ENCODE measurements at places on chromosomes 12 and 14.

DNA sequence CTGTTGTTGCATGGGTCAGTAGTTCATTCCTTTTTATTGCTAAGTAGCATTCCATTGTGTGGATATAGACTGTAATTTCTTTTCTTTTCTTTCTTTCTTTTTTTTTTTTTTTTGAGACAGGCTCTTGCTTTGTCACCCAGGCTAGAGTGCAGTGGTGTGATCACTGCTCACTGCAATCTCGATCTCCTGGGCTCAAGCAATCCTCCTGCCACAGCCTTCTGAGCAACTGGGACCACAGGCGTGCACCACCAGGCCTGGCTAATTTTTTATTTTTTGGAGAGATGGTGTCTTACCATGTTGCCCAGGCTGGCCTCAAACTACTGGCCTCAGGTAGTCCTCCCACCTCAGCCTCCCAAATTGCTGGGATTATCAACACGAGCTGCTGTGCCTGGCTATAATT is 5.2 kb downstream of the ATP6V0A2 start:
- DNase-seq, result no peak

DNA sequence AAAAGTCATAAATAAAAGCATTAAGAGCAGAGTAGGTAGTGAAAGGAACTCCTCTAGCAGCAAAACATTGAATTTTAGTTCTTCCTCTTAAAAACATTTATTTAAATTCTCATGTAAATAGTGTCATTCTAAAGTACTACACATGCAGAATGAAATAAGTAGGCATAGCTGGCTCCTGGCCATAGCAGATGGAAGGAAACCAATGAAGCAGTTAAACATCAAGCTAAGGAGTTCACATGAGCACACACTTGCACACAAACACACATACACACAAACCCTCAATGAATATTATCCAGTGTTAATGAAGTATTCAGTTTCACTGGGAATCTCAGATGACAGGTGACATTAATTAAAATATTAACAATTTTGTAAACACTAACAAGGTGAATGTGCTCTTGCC is 69.3 kb downstream of the SLC35F4 start:
- DNase-seq, result no peak

- DNase-seq, result no peak
Measured at GRCh38 chr14:31672709-31673108, 111.5 kb downstream of the NUBPL start.

- peak; percentile 78 for DNase-seq
Measured at GRCh38 chr14:68506021-68506644, 286.7 kb downstream of the ZFP36L1 start.

DNA sequence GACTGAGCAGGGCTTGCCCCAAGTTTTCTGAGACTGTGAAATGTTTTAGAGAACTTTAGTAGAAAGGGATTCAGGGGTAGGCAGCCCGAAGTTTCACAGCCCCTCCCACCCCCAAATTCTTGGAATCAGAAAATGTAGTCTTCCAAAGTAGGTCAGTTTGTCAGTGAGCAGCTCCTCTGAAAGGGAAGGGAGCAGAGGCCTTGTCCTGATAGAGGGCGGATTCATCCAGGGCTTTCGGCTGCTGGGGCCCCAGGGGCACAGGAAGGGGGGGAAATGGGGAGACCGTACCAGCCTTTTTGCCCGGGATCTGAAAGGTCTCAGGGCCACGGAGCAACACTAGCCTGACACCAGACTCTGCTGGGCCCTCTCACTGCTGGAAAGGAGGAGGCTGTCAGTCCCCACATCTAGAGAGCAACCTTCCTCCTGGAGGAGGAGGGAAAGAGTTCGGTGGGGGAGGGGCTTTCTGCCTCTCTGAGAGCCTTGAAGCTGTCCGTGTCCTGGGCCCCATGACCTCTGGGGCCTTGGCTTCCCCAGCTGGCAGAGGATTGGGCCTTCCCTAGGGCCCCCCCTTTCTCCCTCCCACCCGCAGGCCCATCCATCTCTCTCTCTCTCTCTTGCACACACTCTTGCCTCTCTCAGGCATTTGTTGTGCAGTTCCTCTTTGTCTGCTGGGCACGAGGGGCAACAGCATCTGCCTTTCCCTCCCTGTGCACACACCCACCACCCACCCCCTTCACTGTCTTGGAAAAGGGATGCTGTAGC is at the start of gene IKZF4:
Gene IKZF4 (plus strand): TSS at position 621 of the 762 bp plus-strand sequence. CDS start 451 bp downstream, outside the sequence.
- DNase-seq, result no peak

DNA sequence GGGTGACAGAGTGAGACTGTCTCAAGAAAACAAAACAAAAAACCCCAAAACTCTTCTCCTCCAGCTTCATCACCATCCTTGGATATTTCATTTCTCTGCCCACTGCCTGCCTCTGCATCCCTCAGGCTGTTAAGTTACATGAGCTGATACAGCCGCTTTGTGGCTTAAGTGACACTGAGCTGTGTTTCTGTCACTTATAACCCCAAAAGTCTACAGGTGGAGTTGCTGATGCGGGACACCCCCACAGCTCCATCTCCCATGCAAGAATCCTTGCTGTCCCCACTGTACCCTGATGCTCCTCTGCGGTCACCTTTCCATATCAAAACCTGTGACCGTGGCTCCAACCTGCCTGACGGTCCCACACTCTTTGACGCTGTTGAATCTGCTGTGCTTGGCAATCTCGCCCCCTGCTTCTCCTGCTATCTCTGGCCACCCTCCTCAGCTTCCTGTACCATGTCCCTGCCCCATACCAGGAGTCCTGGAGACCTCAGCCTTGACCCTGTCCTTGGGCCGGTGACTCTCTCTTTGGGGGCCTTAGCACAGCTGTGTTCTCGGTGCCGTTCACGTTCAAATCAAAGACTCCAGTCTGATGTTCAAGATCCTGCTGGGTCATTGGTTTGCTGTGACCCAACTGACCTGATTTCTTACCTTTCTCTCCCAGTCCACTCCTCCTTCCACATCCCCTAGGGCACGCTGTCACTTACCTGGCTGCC is 20.3 kb downstream of the HVCN1 start:
- DNase-seq, result no peak

DNA sequence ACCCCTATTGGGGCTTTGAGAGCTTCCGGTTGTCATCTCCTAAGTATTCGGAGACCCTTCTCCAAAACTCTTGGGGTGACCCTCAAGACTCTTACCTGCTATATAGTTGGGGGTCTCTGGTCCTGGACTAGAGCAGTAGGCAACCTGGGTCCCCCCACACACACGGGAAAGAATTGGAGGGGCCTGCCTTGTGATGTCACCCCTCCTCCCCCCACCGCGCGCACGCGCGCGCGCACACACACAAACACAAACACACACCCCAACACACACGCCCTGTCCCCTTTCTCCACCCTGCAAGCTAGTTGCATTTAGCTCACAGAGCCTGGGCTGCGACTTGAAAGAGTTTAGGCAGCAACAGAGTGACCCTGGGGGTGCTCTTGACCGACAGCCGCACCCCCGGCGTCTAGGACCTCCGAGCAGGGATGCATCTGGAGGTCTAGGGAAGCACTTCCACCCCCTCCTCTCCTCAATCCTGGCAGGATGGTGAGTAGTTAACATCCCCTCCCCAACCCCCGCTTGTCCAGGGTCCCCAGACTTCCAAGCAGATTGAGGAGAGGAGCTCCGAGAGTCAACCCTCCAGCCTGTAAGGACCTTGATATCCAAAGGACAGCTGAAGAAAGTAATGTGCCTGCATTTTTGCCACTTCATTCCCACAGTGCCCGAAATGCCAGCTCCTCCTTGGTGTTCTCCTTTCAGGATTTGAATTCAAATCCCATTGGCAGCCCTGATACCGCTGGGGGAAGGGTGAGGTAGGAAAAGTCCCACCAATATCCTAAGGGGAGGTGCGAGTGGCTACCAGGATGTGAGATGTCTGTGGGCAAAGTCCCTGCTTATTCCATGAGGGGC is 1.4 kb upstream of the DNAJC14 start:
- peak; percentile 84 for DNase-seq

- DNase-seq, result peak; percentile 4
Measured at GRCh38 chr12:52126050-52126604, 46.6 kb downstream of the SMIM41 start.

DNA sequence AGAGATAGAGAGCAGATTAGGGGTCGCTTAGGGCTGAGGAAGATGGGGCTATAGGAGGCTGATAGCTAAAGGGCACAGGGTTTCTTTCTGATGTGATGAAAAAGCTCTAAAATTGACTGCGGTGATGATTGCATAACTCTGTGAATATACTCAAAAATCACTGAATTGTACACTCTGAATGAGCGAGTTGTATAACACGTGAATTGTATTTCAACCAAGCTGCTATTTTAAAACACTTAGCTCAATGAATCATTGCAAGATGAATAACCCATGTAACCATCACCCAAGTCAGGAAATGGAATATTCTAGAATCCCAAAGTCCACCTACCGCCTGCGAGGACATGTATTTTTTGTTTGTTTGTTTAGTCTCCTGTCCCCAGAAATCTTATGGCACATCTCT is 60.1 kb upstream of the CCND2 start:
- no peak for DNase-seq

GRCh38 chr14:68878908-68879307 is 86.0 kb upstream of the ZFP36L1 start:
- no peak for DNase-seq

DNA sequence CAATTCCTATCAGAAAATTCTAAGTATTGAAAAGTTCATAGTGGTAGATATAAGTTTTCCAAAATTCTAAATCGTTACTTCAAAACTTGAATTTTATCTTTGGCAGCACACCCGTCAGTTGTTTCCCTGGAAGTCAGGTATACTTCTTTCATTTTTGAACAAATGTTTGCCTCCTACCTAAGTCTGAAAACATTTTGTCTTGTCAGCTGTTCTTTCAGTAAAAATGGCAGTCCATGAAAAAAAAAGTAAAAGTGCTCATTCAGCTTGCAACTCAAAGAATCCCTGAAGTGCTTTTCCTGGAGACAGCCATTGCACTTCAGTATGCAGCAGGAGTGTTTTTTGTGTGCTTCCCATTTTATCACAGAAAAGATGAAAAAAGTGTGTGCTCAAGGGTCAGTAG is 130.1 kb upstream of the NEDD1 start:
- DNase-seq, result no peak

- no peak for DNase-seq
Measured at GRCh38 chr12:46360370-46360769, 12.2 kb downstream of the SLC38A2 start.

- DNase-seq, result no peak
Measured at GRCh38 chr14:63781686-63782085, 53.8 kb upstream of the SGPP1 start.

DNA sequence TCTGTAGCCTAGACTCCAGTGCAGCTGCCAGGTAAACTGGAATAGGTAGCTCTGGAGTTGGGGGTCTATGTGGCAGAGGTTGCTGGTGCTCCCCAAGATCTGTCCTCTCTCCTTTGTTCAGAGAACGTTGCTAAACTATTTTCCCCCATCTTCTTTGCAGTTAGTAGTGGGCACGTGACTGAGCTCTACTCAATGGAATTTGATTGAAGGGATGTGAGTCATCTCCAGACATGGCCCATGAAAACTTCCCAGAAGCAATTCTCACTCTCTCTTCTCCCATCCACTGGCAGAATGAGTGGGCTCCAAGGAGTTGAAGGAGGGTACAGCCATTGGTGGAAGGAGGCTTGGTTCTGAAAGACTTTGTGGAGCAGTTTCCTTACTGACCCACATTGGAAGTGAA is 44.0 kb downstream of the PAH start:
- no peak for DNase-seq

DNA sequence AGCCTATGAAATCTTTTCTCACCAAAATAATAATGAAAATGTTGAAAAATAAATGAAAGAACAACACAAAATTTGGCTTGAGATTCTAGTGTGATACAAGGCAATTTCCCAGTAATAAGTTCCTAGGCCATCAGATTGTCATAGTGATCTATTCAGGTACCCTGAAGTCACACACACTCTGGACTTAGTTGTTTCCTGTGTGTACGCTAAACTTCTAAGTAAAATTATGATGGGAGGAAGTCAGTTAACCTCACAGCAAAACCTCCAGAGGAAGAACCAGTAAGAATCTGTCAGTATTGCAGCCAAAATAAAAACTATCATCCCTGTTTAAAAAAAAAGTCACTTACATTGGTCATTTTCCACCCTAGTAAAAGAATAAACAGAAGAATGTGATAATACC is 81.9 kb downstream of the DBX2 start:
- no peak for DNase-seq

DNA sequence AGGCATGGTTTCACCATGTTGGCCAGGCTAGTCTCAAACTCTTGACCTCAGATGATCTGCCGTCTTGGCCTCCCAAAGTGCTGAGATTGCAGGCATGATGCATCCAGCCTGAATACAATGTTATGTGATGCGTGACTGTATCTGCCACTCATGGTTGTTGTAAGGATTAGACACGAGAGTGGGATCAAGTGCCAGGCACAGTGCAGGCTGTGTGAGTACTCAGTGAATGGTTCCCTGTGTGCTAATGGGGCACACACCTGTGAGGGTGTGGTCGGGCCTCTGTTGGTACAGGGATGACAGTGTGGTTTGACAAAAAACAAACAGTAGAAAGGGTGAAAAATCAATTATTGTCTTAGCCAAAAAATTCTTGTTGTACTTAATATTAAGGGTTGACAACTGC is 61.8 kb downstream of the TECPR2 start:
- DNase-seq, result no peak

DNA sequence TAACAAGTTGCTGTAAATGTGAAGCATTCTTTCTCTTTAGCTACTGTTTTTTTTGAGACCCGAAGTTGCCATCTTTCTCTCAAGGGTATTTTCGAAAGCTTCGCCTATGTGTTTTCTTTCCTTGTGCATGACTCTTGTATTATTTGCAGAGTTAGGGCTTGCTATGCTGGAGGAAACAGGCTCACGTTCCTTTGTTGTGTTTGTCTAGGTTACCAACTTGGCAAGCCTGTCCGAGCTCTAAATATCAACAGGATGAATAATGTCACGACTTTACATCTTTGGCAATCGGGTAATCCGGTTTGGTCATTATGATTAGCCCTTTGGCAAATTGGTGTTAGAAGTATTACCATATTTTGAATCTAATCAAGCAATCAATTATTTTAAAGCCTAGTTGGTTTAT is 15.9 kb upstream of the ATP6V0A2 start:
- no peak for DNase-seq

DNA sequence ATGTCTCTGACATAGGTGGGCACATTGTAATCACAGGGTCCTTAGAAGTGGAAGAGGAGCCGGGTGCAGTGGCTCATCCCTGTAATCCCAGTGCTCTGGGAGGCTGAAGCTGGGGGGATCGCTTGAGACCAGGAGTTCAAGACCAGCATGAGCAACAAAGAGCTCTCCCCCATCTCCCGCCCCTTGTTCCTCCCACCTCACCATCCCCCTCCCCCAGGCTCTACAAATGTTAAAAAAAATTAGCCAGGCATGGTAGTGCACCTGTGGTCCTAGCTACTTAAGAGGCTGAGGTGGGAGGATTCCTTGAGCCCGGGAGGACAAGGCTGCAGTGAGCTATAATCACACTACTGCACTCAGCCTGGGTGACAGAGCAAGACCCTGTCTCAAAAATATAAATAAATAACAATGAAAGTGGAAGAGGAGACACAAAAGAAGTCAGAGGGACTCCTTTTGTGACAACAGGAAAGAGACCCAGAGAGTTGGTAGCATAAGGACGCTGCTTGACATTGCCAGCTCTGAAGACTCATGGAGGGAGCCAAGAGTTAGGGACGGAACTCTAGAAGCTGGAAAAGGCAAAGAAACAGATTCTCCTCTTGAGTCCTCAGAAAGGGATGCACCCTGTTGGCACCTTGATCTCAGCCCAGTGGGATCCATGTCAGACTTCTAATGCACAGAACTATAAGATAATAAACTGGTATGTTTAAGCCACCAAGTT is 29.6 kb upstream of the CSRP2 start:
- DNase-seq, result no peak

- DNase-seq, result peak; percentile 79
Measured at GRCh38 chr12:101697930-101698799, 725 bp downstream of the CHPT1 start.

- DNase-seq, result no peak
Measured at GRCh38 chr12:31220633-31221550, 105.1 kb downstream of the SINHCAF start.
